Myocyte (in vitro differentiated cells): ENCODE measurements at places on chromosomes 7 and 10.

- DNase-seq, result no peak
These were observed 17.2 kb upstream of the BPGM start for GRCh38 chr7:134629445-134629844.

DNA sequence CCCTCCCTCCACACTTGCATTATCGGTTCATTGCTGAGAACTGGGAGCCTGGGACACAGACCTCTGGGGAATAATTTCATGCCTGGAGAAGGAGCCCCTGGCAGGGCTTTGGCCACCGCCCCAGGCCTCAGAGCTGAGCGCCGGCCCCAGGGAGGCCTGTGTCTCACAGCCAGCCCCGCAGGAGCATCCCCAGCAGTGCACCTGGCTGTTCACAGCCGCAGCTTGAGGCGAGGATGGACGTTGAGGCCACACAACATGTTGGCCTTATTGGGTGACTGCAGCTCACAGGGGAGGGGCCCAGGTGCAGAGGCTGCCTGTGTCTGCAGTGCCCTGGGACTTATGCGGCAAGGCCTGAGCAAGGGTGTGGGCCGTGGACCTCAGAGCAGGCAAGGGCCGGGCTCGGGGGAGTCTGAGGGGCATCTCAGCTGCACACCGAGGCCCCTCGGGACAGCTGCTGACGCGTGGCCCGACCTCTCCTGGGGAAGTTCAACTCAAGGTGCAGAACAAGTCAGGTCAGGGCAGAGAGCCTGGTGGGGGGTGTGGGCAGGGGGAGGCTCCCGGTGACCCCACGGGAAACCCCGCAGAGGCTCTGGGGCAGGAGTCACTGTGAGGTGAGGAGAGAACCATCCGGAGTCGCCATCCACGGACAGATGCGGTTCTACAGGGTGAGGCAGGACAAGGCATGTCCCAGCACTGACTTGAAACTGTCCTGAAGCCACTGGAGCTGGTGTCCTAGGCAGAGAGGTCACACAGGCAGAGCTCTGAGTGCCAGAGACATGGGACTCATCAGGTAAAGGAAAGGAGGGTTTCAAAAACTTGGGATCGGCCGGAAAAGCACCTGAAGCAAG is 13.1 kb upstream of the UBE3C start:
- no peak for DNase-seq

GRCh38 chr7:24826662-24827020 is 69.4 kb upstream of the GSDME start:
- DNase-seq, result peak; percentile 40

DNA sequence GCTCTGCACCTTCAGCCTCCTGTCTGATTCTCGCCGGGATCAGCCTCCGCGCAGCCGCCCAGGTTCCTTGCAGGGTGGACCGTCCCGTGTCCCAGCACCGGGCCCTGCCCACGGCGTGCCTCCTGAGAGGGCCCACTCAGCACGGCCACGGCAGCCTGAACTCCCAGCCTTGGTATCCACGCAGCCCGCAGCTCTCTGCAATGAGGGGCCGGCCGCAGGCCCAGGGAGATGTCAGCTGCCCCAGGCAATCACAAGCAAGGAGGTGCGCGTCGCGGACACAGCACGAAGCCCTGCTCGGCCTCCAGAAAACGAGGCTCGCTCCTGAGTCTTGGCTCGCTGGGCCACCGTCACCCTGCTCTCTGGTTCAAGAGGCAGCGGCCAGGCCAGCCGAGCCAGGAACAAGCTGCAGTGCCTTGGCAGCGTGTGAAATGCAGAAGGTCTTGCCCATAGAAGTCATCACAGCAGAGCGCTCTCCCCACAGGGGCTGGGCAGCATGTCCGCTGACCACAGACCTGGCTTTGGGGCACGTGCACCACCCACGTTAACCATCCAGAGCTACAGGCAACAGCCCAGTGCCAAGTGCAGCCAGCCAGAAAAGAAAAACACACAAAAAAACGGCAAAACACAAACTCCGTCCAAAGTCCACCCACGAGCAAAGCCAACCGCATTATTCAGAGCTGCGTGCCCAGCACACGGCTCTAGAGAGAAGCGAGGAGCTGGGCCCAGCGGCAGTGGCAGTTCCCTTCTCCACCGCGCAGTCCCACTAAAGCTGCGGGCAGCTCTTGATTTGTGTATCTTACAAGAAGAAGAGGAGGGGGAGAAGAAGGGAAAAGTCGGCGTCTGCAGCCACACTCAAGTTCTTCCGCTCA is 13.9 kb downstream of the GPER1 start:
- no peak for DNase-seq

DNA sequence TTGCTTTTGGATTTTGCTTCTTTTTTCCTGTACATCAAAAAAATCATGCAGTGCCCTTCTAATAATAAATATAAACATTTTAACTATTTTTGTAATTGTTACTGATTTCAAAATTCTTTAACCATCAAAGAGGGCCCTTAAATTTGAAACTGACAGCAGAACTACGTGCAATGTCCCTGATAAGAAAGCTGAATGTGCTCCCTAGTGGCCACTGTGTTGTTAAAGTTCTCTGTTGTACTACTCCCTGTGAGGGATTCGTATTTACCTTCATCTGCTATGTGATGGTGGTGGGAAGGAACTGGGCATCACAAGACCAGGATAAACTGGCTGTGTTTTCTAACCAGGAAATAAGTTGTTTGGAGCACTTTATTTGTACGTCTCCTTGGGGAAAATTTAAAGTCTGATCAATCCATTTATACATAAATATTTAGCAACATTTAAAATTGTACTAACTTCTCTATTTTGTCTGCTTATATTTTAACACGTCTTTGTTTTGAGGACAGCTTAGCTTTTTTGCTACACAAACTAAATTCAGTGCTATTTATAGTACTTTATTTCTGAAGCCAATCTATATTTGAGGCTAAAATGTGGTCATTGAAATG is 322.4 kb downstream of the HGF start:
- peak; percentile 79 for DNase-seq
